ENCODE measurements at places on chromosomes 13 and 19. TPM values are rescaled to one million over a fixed set of nuclear protein-coding genes. Genes with fewer than 3 reads are reported as not detected.
A peak's percentile ranks its signal among the peaks of the same experiment; 100 is the strongest.

The CLEC4G gene
- total RNA-seq = not detected

The FGF21 gene
- total RNA-seq = not detected

The EDDM13 gene
- 2.4 TPM for total RNA-seq

The ZNF547 gene
- 1.7 TPM for total RNA-seq

DNA sequence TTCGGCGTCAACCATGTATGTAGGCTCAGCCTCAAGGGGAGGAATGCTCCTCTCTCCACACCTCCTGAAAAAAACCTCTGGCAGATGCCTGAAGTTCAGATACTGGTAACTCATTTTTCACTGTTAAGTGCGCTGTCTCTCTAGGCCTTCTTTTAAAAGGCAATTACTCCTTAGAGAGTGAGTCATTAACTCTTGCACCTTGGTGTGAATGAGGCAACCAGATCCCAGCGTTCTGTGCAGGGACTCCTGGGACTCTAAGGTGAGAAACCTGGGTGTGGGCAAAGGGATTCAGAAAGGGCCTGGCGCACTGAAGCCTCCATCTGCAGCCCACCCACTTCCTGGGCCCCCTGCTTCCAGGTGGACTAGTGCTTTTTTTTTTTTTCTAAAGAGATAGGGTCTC is 71.7 kb downstream of the SIAH3 start:
- DNase-seq = no peak

DNA sequence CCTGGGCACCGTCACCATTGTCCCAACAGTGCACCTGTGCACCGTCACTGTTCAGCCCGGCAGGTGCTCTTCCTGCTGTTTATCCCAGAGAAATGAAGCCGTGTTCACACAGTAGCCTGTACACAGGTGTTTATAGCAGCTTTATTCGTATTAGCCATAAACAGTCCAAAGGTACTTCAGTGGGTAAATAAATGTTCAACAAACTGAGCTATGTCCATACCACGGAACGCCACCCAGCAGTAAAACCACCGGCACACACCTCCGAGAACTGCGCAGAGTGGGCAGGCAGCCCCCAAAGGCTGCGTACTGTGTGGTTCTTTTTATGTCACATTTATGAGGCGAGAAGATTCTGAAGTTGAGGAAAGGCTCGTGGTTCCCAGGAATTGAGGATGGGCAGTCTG is 44.9 kb upstream of the DCUN1D2 start:
- DNase-seq = no peak

DNA sequence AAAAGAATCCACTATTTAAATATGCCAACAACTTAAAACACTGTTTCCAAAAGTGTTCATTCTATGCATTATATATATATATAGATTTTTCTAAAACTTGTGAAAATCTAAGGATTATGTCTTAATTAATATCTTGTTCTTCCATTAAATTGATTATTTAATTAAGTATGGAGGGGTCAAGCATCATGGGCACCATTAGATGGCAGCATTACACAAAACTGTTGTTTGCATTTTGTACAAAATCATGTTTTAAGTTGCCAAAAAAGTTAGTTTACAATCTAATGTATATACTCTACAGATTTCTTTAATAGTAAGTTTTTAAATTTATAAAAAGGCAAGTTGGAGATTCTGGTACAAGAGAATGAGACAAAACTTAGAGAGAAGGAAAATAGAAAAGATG is 213.2 kb upstream of the EDNRB start:
- DNase-seq = peak; percentile 13

DNA sequence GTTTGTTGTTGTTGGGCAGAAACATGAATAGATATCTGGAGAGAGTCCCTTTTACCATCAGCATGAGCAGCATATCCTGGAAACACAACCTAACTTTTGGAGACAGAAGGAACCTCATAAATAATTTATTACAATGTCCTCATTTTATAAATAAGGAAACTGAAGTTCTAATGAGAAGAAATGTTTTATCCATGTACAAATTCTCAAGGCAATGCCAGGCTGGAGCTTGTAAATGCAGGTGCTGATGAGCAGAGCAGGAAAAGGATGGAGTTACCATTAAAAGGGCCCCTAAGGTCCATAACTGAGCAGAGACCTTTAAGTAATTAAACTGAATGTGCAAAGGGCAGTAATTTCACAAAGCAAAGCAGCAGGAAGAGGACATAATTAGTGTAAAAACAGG is 17.3 kb downstream of the LCP1 start:
- DNase-seq = no peak

DNA sequence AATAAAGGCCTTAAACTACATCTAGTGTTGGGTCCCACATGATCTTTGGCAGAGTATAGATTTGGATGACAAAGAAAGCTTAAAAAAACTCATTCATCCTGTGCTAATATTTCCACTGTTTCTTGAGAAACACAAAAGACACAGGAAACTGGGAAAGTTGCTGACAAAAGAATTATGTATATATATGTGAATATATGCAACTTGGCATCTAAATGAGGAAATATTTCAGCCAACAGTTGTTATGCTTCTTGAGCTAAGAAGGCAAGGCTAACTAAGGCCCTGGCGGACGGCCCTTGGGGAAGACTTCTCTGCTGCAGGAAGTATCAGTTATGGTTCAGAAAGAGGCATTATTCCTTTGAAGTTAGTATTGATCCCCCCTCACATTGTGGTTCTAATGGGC is 491.8 kb downstream of the DIAPH3 start:
- DNase-seq = no peak
